ENCODE measurements at places on chromosomes 3 and 15.

GRCh38 chr3:39279745-39280517 is at the start of gene CX3CR1:
Gene CX3CR1 (minus strand): TSS chr3:39280036. CDS start chr3:39266509, 13,527 bp downstream.
- no peak for DNase-seq

DNA sequence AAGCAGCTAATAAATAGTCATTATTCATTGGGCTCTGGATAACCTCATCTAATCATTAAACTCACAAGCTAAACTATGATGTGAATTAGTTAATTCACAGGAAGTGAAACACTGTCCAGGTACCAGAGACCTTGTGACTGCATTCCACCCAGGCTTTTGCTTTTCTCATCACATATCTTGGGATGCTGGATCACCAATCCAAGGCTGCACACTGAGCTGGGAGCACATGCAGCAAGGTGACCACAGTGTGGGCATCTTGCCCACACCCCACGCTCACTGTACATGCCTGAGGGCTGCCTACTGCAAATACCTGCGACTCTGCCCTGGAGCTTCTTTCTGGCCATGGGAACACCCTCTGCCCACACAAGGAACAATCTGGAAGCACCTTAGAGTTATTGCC is 40.6 kb upstream of the TNFAIP8L3 start:
- DNase-seq = no peak

DNA sequence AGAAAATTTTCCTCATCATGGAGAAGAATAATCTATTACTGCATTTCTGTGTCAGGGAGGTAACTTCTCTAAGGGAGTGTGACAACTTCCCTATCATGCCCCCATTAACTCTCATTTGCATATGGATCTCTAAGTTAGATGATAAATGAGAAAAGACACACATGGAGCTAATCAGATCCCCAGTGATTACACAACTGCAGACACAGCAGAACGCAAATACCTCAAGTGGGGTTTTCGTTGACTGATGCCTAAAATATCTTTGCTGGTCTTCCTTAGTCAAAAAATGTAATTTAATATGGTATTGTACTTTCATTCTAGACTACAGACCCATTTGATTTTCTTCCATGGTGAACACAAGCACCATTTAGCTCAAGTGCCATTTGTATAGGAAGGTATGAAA is 630.5 kb downstream of the TBL1XR1 start:
- DNase-seq = no peak

GRCh38 chr3:6542795-6543194 is 318.1 kb upstream of the GRM7 start:
- DNase-seq = no peak

GRCh38 chr3:183427876-183428446 is 458 bp downstream of the MCF2L2 start:
- peak; percentile 27 for DNase-seq

DNA sequence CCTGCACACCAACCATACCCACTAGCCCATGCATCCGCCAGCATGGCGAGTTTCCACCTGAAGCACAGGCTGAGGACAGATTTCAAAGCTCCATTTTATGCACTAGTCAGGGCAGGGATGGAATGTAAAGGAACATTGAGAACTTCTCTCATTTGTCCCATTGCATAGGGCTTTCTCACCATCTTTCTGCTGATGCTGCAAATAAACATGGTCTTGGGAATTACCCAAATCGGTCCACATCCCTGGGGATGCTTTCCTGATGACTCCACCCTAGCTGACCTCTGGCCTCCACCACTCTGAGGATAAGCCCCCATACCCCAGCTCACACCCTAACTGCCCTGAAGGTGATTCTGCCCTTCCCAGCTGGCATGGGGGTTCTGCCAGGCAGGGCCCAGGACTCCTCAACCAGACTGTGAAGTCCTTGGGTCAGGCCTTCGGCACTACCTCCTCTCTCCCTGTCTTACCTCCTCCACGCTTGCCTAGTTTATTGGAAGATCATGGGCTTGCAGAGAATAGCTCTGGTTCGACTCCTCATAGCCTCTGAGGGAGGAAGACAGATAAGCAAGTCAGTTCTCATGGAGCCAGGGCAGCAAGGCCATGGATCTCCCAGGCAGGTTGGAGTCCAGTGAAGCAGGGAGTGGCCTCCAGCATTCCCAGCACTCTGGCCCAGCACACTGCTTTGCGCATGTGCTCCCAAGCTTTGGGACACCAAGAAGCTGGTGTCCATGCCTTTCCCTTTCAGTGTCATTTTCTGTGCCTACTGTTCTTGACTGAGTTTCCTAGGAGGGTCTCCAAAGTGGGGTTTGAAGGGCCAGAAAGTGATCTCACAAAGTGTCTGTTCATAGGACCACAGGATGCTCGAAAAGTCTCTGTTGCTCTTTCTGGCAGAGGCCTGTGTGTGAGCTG is 27.6 kb upstream of the XYLB start:
- no peak for DNase-seq

- DNase-seq = no peak
Observed at GRCh38 chr3:179933914-179934313, 102.8 kb downstream of the PEX5L start.

- no peak for DNase-seq
Observed at GRCh38 chr15:60362321-60363086, 35.3 kb downstream of the ANXA2 start.

DNA sequence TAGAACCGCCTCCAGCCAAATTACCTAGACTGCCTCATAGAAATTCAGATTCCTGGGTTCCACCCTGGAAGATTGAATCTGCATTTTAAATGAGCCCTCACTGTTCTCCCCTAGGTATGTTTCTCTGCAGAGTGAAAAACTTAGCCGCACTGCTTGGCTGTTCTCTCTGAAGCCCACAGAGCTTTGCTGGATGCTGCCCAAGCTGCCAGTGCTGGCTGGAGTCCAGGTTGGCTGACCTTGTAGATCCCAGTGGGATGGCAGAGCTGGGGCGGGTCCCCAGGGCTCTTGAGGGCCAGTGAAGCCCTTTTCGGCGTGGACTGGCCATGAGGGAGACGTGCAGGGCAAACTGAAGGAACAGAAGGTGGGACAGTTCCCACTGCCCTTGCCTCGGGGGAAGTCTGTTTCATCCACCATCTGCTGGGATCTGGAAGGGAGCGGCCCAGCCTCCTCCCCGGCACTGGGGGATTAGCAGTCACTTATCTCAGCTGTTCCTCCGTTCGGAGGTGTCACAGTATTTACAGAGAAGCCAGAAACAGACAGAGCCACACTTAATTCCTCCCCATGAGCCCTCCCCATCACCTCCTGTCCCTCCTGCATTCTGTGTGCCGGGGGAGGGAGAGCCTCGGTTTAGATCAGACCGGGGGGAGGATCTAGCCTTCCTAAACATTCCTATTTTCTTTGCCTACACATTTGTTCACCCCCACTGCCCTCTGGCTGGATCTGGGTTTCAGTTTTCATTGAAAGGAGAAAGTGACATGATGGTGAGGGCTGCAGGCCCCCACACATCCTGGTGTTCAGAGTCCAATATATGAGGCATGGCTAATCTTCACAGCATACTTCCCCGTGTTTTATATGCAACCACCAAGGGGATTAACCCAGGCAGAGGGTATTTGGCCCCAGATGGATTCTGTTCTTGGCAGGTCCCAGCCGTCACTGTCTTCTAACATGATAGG is 4.1 kb upstream of the ACTC1 start:
- DNase-seq = no peak

DNA sequence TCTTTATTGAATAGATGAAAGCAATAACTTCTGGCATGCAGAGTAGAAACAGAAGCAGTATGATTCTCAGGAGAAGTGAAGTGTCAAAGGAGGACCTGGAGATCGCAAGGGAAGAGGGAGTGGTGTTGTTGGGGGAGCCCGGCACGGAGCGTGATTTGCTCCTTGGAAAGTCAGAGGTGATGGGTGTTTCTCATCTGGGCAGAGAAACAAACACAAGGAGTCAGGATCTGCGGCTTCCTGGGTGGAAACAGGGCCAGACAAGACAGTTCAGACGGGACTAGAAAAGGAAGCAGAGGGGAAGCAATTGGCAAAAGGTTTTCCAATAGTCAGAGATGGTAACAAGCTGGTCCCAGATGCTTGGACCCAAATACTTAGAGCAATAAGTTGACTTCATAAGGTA is 34.4 kb upstream of the CCDC80 start:
- no peak for DNase-seq

DNA sequence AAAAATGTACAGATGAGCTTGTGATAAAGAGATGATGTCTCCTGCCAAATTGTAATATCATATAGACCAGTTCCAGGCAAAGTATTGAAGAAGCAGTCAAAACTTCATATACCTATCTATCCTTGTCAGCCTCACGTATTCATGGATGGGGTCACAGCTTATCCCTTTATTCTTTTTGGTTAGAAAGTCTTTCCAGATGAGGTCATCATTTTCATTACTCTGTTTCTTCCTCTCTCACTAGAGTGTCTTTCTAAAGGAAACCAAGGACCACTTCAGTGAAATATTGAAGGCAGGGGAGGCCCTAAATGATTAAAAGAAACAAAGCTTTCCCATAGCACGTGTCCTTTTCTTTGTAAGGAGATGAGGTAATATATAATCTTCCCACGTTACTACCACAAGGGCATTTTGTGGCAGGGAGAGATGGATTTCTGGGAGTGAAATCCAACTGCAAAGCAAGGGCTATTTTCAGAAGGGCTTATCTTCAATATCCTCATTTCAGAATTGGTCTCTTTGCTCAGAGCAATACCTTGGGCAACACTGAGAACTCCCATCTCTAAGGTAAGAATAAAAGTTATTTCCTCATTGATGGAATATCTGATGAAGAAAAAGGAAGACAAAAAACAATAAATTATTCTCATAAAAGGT is 260.2 kb downstream of the TIGIT start:
- DNase-seq = no peak

GRCh38 chr3:171770689-171771620 is 39.3 kb downstream of the PLD1 start:
- DNase-seq = no peak

DNA sequence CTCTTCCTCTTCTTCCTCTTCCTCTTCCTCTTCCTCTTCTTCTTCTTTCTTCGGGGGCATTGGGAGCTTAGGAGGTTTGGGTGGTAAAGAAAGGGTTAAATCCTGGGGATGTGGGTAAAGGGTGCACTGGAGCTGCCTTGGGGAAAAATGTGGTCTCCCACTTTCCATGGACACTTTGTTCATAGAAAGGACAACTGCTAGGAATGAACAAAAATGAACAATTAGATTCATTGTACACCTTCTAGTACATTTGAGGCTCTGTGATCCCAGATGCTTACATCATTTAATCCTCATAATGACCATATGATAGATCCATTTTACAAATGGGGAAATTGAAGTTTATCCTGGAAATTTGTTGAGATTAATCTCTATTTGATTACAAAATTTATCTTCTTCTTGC is 699.7 kb downstream of the TUSC7 start:
- DNase-seq = no peak

- DNase-seq = no peak
Observed at GRCh38 chr15:65338366-65338765, 33.9 kb downstream of the RNU5B-1 start.

DNA sequence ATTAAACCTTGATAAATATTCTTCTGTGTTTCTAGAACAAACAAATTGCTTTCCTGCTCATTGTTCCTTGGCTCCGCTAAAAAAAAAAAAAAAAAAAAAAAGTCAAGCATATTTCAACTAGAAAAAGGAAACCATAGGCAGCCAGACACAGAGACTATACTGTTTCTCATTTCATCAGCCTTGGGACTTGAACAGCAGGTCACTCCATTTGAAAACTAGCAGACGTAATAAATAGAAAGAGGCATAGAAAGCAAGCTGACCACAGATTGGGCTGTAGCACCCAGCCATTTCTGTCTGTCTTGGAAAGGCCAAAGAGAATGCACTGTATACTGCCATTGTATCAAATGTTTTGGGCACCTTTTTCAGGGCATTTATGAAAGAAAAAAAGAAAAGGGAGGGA is 697.1 kb downstream of the NLGN1 start:
- DNase-seq = no peak

DNA sequence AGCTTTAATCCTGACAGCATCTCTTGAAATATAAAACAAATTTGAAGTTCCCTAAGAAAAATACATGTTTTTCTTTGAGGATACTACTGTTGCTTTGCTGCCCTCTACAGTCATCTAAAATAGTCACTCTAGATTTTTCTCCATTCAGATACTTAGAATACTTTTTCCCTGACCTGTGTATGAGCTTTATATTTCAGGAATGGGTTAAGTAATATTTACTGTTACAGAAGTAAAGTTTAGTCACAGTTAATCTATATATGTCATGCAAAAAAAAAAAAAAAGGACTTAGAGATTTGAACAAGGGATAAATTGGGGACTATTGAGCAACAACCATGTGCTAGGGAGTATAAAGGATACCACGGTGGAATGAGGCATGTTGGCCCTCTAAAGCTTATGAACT is 8.8 kb downstream of the NECTIN3 start:
- DNase-seq = no peak

DNA sequence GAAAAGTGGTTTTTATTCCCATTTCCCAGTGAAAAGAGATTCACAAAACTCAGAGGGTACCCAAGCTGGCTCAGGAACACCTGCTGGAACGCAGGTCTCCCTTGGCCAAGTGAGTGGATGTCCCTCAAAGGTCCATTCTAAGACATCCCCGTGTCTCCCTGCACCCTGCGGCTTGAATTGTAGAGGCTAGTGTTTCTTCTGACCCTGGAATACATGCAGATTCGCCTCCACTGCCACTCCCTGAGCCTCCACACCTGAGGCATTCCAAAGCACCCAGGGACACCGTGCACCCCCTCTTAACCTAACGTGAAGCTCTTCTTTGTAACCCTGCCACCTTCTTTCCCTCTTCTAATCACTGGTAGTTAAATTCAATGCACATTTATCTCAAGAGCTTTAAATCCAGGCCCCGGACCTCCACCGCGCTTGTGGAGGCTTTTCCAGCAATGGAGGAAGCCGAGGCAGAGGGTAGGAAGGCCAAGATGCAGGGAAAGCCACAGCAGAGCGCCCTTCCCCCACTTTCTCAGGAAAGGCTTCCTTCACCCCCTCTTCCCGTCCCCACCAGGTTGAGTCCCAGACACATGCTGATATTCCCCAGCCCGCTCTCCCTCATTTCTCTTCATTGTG is 590 bp upstream of the ITGA11 start:
- DNase-seq = no peak

- DNase-seq = no peak
Observed at GRCh38 chr3:154931484-154931883, 148.6 kb upstream of the MME start.
